ENCODE measurements at places on chromosomes 6 and 20.

DNA sequence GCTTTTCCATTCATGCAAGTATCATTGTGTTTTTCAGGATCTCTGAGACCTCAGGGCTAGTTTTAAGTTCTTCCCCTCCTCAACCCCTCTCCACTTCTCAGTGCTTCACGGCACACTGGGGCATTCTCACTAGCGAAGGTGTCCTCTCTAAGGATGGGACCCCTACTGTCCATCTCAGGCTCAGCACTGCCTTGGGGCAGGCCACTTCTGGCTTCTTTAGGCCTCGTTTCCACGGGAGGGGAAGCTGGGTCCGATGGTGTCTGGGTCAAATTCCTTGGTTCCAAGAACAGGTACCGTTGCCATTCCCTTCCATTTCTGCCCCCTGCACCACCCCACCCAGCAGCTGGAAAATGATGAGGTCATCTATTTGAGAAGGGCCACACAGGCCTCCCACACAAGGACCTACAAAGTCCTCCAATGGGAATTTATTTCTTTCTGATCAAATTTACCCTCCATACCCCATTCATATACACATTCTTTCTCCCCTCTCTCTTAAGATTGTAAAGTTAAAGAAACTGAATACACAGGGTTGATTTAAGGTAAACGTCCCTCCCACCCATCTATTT, 17.2 kb downstream of the GNAS start:
- DNase-seq: no peak

DNA sequence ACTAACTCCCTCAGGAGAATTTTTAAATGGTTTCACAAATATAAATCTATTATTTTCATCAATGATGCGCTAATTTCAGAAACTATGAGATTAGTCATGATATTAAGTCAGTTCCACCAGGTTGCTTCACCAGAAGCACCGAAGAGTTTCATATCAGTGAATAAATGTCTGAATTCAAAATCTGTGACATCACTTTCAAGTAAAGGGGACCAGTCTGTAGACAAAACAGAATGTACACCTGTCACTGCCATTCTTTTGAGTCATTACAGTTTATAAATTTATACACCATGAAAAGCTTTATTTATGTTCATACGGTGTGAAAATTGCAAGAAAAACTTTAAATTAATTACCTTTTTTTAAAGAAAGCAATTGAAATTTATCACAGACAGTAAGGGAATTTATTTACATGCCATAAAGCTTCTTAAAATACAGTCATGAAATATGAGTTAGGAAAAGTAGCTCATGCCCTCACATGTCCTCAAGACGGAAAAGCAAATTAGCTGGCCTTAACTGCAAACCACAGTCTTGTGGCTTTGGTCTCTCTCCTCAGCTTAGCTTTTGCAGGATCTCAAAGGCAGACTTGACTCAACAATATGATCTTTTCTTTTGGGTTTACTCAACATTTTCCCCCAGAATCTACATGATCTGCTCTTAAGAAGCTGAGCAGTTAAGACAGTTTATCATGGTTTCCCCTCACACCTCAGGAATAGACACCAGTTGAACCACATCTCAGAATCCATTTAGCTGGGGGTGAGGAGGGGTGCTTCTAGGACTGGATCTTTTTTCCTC, 177.7 kb upstream of the MCHR2 start:
- DNase-seq: no peak

DNA sequence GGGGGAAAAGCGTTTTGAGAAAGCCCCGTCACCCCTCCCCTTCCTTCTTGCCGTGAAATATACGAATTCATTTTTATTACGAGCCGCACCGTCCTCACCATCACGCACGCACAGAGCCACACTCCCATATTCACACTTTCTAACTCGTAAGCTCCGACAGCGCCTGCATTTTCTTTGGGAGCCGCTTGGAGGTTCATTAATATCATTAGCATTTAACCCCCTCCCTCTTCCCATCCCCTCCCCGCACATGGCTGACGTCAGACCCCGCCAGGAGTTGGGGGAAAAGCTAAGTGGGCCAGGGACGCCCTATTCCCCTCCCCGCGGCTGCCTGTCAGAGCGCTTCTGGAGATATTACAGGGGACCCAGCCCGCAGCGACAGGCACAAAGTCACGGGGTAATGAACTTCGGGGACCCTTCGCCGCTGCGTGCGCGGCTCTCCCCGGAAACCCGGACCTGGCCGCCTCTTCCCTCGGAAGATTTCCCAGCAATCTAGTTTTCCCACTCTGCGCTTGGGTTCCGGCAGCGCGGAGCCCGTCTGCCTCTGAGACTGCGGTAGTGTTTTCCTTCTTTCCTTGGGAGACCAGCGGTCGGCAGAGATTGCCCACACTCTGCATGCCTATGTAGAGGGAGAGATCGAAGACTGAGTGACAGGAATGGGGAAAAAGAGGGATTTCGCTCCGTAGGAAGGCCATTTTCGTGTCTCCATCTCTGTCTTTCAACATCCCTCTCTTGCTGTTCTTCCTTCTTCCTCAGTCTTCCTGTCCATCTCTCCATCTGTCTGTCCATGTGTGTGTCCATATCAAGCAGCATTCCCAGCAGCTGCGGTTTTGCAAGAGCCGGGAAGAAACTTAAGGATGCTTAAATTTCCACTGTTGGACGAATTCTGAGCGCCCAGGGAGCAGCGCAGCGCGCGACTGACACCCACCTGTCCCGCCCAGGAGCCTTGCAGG, at the start of gene NR2E1:
Gene NR2E1 (plus strand): TSS at position 309 of the 950 bp plus-strand sequence. CDS start 744 bp downstream, outside the sequence.
- peak; percentile 17 for DNase-seq

DNA sequence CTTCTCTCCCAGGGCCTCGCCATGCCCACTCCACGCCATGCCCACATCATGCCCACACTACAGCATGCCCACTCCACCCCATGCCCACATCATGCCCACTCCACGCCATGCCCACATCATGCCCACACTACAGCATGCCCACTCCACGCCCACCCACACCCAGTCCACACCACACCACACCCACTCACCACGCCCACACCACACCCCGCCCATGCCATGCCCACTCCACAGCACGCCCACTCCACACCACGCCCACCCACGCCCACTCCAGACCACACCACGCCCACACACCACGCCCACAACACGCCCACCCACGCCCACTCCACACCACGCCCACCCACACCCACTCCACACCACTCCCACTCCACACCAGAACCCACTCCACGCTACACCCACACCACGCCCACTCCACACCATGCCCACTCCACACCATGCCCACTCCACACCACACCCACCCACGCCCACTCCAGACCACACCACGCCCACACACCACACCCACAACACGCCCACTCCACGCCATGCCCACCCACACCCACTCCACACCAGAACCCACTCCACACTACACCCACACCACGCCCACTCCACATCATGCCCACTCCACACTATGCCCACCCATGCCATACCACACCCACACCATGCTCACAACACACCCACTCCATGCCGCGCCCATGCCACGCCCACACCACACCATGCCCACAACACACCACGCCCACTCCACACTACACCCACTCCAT, 88.6 kb downstream of the ERMARD start:
- DNase-seq: no peak

- DNase-seq: no peak
Measured at GRCh38 chr20:41171736-41172295, 34.5 kb downstream of the PLCG1 start.

DNA sequence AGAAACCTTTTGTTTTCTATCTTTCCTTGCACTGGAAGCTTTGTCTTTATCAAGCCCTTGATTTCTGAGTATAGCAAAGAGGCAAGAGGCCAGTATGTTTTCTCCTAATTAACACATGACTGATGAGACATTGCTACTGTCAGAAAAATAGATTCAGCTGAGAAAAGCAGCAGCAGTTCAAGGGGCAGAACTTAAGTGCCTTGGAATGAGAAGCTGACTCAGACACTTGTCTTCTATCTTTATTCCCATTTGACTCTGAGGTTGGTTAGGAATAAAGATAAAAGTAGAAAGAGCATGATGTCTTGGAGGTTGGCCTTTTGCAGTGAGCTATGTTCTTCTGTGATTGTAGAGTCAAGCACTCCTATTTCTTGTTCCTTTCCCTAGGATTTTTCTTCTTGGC, 79.1 kb upstream of the MAN1A1 start:
- DNase-seq: no peak

DNA sequence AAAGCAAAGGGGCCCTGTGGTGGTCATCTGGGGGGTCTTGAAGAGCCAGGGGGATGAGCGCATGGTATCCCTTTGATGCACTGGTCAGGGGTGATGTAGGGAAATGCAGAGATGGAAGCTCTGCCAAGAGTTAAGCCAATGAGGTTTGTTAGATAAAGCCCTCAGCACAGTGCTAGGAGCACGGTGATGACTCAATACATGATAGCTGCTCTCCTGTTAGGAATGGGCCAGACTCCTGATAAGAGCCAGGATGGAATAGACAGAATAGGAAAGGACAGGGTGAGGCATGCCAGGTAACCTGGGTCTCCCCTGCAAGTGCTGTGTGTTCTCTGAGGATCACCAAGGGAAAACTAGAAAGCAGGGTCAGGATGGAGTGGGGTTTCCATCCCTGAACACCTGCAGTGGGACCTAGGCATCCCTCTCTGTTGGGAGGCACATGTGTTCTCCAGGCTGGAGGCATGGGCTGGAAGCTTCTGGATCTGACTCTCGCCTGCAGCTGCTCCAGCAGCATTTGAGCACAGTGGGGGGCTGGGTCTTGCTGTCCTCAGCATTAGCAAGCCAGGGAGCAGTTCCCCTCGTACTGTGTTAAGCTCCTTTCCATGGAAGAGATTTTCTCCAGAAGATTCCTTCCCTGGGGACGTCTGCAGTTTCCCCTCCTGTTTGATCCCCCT, 71.8 kb upstream of the TIAM2 start:
- DNase-seq: no peak

GRCh38 chr6:136563386-136564152, 13.3 kb upstream of the MAP7 start:
- DNase-seq: no peak

GRCh38 chr6:130396722-130397121, 30.9 kb downstream of the TMEM200A start:
- DNase-seq: no peak
